ENCODE measurements at places on chromosomes 3 and 15.

DNA sequence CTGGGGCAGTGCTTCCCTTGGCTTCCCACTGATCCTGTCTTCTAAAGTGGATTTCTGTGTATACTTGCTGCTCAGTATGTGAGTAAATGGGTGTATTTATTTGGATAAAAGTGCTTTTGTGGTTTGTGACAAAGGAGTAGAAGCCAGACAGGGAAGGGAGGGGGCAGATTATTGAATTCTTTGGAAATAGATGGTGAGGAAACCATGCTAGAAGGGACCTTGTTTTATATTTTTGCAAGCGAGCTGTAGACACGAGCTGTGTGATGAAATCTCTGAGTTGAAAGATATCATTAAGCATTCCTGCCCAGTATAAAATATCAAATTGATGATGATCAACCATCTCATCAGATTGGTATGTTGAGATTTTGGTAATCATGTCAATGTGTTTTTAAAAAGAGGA is 68.9 kb downstream of the DUT start:
- DNase-seq, result no peak

DNA sequence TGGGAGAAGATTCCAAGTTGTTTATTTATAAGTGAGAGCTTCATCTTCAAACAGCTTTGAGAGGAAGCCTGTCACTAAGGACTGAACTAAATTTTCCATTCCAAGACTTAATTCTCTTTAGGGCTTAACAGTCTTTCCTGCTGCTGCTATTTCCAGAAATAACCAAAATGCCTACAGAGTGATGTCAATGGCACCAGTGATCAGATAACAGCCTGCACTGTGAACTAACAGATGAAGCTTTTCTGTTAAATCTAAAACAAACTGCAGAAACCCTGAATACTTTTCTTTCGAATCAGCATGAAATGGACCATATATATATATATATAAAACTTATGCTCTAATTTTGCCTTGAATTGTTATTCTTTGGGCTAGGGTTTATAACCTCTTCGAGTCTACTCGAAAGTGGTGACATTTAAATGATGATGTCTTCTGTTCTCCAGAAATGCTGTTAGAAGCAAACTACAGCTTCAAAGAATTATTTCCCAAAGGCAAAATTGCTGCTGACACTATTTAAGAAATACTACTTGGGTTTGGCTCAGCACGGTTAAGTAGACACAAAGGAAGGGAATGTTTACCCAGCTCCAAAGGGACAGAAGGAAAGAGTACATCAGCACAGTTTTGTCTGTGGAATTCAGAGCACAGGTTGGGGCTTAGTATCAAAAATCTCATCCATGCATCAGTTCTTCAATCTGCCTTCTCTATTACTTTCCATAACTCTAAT is 238.5 kb upstream of the LRRN1 start:
- no peak for DNase-seq

GRCh38 chr3:72142028-72142427 is 357.1 kb upstream of the PROK2 start:
- DNase-seq, result no peak

GRCh38 chr3:143850877-143851276 is 2.6 kb upstream of the SLC9A9 start:
- no peak for DNase-seq

GRCh38 chr15:91426412-91426811 is 326.4 kb downstream of the SV2B start:
- peak; percentile 1 for DNase-seq

GRCh38 chr3:127035677-127036076 is 52.8 kb downstream of the PLXNA1 start:
- no peak for DNase-seq

DNA sequence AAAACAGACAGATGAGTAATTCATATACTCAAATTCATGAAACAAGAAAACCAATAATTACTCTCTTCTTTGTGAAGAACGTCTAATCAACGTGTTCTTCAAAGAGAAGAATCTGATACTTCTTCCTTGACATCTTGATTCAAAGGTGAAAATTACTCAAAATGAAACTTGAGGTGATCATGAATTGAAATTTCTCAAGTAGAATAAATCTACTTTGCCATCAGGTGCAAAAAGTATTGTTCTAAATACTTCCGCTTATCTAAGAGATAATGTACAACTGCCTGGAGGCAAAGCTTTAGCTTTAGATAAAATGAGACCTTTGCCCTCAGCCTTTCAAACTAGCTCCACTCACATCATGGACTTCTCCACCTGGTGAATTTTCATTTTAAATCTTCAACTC is 13.9 kb upstream of the XXYLT1 start:
- no peak for DNase-seq

DNA sequence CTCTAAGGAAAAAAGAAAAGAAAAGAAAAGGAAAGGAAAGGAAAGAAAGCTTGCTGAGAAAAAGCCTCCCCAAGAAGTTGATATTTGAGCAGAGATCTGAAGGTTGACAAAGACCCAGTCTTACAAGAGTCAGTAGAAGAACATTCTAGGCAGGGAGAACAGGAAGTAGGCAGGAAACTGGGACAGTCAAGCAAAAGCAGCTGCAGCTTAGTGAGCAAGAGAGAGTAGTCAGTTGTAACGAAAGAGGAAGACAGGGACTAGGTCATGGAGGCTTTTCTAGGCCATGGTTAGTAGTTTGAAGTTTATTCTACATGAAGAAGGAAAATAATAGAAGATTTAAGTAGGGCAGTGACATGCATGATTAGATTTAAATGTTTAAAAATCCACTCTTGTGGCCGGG is 31.8 kb upstream of the KLHL6 start:
- DNase-seq, result no peak

DNA sequence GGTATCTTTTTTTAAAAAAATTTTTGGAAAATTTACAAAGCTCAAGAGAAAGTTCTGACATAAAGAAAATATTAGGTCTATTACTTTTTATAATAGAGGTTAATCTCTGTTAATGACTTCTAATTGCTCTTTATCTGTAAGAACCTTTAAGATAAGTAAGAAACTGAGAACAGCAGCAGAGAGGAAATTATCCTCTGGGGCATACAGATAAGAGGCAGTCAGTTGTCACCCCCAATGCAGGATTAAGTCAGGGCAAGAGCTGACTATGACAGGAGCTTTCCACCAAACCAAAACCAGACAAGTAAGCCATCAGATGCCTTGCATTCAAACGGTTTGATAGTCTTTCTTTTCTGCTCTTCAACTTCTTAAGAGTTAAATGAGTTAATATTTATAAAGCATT is 149.0 kb downstream of the GSK3B start:
- no peak for DNase-seq

DNA sequence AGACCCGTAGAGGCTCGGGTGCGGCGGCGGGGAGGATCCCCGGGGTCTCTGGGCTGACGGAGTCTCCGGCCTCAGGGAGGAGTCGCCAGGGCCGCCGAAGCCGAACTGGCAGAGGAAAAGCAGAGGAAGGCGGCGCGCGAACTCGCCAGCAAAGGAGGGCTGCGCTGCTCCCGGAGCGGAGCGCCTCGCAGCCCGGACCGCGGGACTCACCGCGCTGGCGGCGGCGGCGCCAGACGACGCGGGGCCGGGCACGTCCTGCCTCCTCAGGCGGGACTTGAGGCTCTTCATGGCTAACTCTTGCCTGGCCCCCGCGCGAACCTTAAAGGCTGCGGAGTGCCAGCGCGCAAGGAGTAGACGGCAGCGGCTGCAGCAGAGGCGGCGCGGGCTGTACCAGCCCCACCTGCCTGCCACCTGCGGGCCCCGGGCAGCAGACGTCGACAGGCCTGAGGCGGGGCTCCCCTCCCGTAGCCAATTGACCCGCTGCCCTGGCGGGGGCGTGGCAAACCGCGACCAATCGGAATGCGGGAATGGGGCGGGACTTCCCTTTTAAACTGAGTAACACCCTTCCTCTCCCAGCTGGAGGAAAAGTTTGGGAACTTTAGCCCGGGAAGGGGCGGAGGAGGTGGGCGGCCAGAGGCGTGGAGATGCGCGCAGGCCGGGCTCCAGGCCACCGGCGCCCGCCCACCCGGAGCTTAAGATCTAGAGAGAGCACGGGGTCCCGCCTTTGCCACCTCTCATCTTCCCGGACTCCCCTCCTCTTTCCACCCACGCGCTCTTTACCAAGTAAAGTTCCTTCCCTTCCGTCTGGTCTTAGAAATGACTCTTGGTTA is at the start of gene UACA:
TSS of gene UACA (minus strand) at position 439 of the 830 bp plus-strand sequence. CDS start at position 288, 151 bp downstream.
- peak; percentile 83 for DNase-seq

DNA sequence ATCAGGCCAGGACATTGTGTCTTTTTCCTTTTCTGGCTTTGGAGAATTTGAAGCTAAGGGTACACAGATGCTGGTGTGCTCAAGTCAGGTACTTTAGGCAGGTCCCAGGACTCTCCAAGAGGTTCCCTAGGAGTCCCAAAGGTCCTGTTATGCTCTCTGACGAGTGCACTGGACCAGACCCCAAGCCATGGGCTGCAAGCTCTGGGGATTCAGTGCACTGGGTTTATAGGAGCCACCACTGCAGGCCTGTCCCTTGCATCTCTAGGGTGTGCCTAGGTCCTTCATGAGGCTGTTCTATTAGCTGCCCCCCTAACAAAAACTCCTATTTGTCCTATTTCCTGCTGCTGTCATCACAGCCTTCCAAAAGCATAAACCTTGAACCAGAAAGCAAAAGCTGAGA is 31.9 kb upstream of the BFSP2 start:
- DNase-seq, result no peak

DNA sequence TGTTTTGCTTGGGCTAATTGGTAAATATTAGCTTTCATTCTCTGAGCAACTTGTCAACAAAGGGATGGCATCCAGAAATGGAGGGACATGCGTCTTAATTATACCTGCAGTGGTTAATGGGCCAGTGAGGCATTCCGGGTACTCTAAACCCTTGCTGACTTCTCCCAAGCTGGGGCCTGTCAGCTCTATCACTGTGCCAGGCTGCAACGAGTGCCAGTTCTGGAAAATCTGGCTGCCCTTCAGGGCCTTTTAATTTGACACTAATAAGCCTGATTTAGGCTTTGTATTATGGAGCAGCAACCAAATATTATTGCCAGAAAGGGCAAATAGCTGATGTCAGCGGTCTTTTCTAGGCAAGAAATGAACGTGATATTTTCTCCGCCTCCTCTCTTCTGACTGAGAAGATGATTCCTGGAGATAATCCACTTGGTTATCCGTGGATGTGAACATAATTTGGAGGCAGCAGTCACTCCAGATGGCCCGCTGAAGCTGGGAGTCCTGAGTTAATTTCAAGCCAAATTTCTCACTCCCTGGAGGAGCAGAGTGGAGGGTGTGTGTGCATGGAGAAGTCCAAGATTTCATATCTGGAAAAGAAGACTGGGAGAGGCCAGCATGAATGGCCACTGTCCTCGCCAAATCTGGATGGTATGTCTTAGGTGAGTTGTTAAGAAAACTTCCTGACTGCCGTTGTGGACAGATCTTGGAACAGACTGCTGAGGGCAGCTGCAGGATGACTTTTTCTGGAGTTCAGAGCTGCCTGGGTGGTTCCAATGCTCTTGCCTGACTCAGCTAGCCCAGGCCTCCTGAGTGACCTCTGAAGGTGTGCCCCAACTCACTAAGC is 44.4 kb upstream of the PSMD6 start:
- DNase-seq, result no peak

- DNase-seq, result no peak
Observed at GRCh38 chr3:23254835-23255234, 51.7 kb downstream of the UBE2E2 start.

DNA sequence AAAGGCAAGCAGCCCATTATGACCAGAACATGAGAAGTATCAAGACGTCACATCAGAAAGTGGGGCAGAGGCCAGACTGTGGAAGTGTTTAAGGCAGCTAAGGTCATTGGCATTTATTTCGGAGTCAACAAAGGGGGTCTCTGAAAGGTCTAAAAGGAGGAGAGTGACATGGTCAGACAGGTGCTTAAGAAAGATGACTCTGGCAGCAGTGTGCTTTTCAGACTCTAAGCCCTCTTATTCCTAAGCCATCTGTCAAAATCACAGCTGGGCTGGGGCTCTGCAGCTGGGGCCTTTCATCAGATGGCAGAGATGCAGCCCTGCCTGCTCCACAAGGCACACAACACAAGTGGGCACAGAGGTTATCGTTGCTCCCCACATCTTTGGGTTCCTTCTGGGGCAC is 14.0 kb downstream of the FBXL22 start:
- no peak for DNase-seq

- no peak for DNase-seq
Observed at GRCh38 chr3:168273917-168274316, 178.2 kb upstream of the GOLIM4 start.

DNA sequence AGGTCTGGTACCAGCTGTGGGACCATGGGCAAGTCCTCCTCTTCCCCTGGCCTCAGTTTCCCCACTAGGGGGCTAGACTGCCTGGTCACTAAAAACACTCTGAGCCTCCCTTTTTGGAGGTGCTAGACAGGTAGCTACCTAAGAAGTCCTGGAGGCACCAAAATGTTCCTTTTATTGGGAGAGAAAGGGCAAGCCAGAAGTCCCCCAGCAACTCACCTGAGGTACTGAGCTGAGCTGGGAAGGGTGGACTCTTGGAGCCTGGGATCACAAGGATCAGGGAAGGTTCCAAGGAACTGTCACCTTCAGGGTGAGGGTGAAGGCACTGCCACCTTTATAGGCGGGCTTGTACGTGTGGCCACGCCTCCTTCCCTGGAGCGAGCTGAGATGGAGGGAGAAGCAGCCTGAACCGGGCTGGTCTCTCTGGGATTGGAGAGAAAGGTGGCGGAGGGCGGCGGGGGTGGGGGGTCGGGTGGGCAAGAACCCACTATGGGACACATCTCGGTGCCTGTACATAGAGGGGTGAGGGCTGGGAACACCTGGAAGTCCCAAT is at the start of gene CYP1A1:
TSS of gene CYP1A1 (minus strand) at position 304 of the 550 bp plus-strand sequence. CDS start 2,431 bp downstream, outside the sequence.
- DNase-seq, result peak; percentile 42

- DNase-seq, result no peak
Observed at GRCh38 chr15:29220852-29221251, 48.8 kb downstream of the NSMCE3 start.

- no peak for DNase-seq
Observed at GRCh38 chr15:99096173-99096893, 8.5 kb upstream of the SYNM start.

GRCh38 chr3:55879901-55880331 is 392.8 kb upstream of the WNT5A start:
- DNase-seq, result no peak

DNA sequence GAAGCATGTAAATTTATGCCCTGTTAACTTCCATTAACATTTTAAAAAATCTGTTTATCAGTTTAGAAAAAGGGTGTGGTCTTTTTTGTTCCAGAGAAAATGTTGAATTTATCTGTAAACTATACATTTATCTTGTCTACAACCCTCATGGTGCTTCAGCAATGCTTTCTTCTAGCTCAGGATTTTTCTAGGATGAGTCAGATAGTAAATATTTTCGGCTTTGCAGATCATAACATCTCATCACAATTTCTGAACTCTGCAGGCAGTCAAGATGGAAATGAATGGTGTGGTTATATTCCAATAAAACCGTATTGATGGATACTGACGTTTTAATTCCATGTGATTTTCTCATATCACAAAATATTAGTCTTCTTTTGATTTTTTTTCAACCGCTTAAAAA is 70.5 kb upstream of the FOXB1 start:
- no peak for DNase-seq

- DNase-seq, result no peak
Observed at GRCh38 chr3:121362035-121362734, 183.6 kb downstream of the POLQ start.

All from stimulated activated CD4-positive, alpha-beta T cell treated with anti-CD3 and anti-CD28 coated beads, Interleukin-12 subunit alpha, Interleukin-12 subunit beta, amount 100 ng/mL, for 24 hours (primary cell).